ENCODE measurements at places on chromosomes 2 and 18. TPM values are rescaled to one million over a fixed set of nuclear protein-coding genes. Genes with fewer than 3 reads are reported as not detected.

DYNAP gene
- total RNA-seq: not detected

OR6B2 gene
- not detected for total RNA-seq

B4GALT6 gene
- total RNA-seq: 10.9 TPM

MYO5B gene
- total RNA-seq: 6.6 TPM

TRIM43 gene
- total RNA-seq: not detected

ENOSF1 gene
- total RNA-seq: 87.3 TPM

MAP3K2 gene
- 60.9 TPM for total RNA-seq

DTNB gene
- 9.5 TPM for total RNA-seq

LHCGR gene
- total RNA-seq: 0.39 TPM

MTLN gene
- total RNA-seq: 23.1 TPM

POTEI gene
- total RNA-seq: not detected

CTNNA2 gene
- not detected for total RNA-seq

ARID5A gene
- 5.5 TPM for total RNA-seq

DNER gene
- total RNA-seq: 1.7 TPM

VWC2L gene
- total RNA-seq: not detected

FEV gene
- total RNA-seq: not detected

LINC00305 gene
- total RNA-seq: not detected

UGT1A5 gene
- total RNA-seq: not detected

ATG16L1 gene
- 25.1 TPM for total RNA-seq

KCNF1 gene
- not detected for total RNA-seq

FLACC1 gene
- 2.9 TPM for total RNA-seq

ABCG5 gene
- not detected for total RNA-seq

FOXD4L1 gene
- total RNA-seq: 0.11 TPM

BCL2L11 gene
- 7.2 TPM for total RNA-seq

CYS1 gene
- total RNA-seq: 8.3 TPM

DNAH6 gene
- 0.86 TPM for total RNA-seq

RFTN2 gene
- total RNA-seq: 23.5 TPM

EPB41L3 gene
- total RNA-seq: 39.6 TPM

IL36A gene
- total RNA-seq: not detected

EVA1A gene
- total RNA-seq: 19.1 TPM

Data from articular chondrocyte of knee joint (primary cell).